ENCODE measurements at places on chromosomes 7 and 10.

- DNase-seq = no peak
Observed at GRCh38 chr7:114334989-114335388, 79.6 kb upstream of the FOXP2 start.

DNA sequence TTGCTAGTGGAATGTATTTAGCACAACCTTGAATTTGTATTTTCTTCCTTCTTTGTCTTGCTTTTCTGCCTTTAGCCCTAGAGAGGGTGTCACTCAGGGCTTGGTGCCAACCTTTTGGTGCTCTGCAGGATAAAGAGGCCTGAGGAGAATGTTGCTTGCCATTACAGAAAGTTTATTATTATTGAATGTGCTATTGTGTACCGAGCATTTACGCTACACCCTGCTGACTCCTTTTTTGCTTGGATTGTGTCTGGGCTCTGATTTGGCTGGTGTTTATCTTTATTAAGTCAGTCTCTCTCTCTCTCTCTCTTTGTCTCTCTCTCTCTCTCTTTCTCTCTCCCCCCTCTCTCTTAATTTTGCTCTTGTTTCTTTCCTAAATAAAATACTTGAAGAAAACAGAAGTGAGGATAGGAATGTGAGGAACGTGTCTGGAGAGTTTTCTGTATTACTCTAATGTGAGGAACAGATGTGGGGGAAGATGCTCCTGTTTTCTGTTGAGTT, 284.4 kb upstream of the PHYHIPL start:
- DNase-seq = no peak

- no peak for DNase-seq
Observed at GRCh38 chr7:42982604-42983115, 50.5 kb downstream of the MRPL32 start.

DNA sequence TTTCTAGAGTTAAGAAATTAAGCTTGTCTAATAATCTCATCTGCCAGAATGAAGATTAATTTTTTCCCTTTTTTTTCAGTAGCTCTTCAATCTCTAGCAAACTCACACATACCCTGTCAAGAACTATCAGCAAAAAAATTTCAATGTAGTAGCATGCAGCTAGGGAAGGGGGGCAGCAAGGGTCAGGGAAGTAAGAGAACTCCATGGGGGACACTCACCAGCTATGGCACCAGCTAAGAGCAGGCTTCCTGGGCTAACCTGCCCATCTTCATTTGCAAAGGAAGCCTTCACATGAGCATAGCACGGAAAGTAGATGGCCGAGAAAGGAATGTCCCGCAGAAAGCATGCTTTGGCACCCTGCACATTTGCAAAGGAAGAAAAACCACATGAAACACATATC, 190.4 kb downstream of the SLC25A13 start:
- DNase-seq = no peak

DNA sequence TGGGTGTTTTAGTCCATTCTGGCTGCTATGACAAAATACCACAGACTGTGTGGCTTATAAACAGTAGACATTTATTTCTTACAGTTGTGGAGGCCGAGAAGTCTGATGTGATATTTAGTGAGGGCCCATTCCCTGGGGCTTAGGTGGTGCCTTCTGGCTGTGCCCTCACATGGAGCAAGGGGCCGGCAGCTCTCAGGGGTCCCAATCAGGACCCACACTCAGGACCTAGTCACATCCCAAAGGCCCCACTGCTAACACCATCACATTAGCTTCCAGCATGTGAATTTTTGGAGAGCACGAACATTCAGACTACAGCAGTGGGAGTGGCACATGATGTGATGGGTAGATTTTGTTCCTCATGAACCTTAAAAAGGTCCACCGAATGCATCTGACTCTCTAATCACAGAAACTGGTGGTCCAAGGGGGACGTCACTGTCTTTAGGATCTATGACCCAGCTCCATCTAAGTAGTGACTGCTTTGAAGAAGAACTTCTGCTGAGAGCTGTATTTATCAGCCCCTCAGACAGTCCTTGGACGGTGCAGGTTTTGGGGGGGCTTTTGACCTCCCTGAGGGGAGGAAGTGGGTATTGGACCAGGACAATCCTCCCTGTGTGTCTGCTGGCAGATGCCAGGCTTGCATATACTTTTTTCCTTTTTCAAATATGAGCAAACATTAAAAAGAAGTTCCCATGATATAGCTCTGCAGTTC, 154.5 kb upstream of the ZNF32 start:
- no peak for DNase-seq
